ENCODE measurements at places on chromosomes 6 and 20.

GRCh38 chr6:98636941-98637340 lies 197.4 kb upstream of the POU3F2 start:
- no peak for DNase-seq

- DNase-seq: no peak
Observed at GRCh38 chr20:31630187-31630790, 7.4 kb upstream of the COX4I2 start.

GRCh38 chr6:153613719-153614455 lies 425.2 kb upstream of the OPRM1 start:
- DNase-seq: no peak

DNA sequence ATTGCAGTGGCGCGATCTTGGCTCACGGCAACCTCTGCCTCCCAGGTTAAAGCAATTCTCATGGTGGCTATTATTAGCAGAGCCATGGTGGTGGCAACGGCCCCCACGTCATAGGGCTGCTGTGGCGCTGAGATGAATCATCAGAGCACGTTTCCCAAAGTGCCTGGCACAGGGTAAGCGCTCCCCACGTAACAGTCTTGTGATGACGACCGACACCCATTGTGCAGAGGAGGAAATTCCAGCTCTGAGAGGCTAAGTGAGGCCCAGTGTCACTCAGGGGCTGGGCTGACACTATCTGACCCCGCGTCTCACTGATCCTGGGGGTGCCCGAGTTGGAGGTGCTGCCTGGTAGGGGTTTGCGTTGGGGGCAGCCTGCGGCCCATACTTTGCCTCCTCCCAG lies 16.2 kb downstream of the SUN5 start:
- no peak for DNase-seq

- DNase-seq: no peak
Observed at GRCh38 chr6:168384045-168385036, 56.6 kb upstream of the SMOC2 start.

DNA sequence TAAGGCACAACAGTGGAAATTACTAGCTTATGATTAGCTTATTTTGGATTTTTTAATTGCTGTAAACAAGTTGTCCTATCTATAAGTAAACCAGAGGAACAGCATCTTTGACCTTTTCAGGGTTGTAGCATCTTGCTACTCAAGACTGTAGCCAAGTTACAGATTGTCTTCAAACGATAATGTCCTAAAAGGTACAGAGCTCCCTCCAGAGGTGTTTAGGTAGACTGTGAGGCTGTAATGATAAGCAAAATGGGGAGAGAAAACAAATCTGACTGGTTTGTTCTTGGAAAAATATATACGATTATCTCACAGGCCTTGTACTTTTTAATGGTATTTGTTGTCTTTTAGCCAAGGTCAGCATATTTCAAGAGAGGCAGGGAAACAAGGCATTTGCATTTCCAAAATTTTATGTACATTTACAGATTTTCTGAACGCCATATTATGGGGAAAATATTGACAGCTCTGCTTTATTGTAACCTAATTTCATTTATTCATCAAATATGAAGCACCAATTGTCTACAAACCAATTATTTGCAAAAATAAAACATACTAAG lies 273.4 kb downstream of the MEI4 start:
- no peak for DNase-seq

DNA sequence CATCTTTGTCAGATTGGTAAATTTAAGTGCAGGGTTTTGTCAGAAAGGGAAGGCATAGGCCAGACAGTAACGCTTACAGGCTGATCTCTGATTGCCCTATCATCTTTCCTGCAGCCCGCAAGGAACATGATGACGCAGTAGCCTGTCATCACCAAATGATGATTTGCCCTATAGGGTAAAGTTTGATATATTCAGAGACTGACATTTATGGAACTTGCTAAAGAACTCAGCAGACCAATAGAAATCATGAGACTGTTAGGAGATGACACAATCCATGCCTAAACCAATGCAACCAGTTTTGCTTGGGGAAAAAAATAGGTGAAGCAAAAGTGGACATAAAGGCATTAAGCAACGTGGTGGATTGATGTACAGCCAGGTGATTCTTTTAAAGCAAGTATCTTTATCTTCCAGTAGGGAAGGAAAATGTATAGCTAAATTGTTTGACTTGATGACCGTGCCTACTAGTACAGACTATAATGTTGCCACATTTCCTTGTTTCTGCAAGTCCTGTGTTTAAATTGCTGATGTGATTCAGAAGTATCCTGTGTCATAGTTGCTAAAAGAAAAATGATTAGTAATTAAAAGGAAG lies 2.4 kb downstream of the NUS1 start:
- DNase-seq: no peak

DNA sequence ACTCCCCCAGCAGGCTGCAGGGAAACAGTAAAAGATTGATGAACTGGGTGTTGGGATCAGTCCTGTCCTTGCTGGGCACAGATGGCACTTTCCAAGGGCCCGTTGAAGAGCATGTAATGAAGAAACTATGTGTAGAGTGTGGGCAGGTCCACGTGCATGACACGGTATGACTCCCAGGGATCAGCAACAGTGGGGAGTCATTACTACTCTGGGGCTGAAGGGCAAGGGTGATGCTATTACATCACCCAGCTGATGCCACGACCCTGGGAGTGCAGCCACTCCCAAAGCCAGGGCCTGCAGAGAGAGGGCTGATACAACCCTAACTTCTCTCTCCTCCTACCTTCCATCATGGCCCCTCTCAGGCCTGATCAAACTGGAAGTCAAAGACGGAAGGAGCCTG lies 20.1 kb downstream of the KCNK17 start:
- DNase-seq: no peak

DNA sequence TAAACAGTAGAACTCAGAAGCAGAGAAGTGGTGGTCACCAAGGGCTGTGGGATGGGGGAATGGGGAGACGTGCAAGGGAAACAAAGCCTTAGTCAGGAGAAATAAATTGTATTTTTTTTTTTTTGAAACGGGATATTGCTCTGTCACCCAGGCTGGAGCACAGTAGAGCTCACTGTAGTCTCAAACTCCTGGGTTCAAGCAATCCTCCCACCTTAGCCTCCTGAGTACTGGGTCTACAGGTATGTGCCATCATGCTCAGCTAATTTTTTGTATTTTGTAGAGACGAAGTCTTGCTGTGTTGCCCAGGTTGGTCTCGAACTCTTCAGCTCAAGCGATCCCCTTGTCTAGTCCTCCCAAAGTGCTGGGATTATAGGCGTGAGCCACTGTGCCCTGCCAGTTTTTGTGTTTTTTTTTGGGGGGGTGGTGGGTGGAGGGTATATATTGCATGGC lies 3.4 kb downstream of the HSPA1B start:
- no peak for DNase-seq

GRCh38 chr20:61762886-61763739 lies 302.6 kb downstream of the TAF4 start:
- DNase-seq: no peak

DNA sequence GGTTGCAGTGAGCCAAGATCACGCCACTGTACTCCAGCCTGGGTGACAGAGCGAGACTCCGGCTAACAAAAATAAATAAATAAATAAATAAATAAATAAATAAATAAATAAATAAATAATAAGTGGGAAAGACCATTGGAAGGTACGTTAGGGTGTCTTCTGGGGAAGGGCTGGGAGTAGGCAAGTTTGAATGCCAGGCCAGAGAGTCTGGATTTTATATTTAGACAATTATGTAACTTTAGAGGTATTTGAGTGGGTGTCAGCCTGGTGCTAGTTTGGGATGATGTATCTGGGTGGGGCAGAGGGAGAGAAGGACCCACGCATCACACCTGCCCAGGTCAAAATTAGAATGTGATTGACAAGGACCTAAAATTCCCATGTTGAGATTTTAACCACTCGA lies 108.5 kb upstream of the PRND start:
- no peak for DNase-seq

- DNase-seq: peak; percentile 38
Observed at GRCh38 chr6:34810936-34811632, 19.2 kb downstream of the BLTP3A start.

GRCh38 chr6:11425431-11425871 lies 112.1 kb upstream of the TMEM170B start:
- no peak for DNase-seq

DNA sequence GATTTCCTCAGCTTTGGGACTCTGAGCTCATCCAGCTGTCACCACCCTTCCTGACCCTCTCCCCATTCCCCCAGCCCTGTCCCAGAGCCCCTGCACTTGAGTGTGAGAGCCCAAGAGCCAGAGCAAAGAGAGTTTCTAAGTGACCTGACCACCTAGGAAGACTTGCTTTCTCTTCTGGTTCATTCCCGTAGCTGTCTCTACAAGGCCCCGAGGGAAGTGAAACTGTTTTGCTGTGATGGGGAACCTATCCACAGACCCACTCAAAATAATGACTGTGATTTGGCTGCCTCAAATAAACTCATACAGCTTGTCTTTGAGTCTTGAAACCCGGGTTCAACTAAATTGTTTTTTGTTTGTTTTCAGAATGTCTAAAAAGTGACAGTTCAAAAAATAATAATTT lies 74.6 kb upstream of the XRN2 start:
- DNase-seq: peak; percentile 61

GRCh38 chr6:123127807-123128206 lies 131.8 kb downstream of the CLVS2 start:
- no peak for DNase-seq

GRCh38 chr6:138258197-138258596 lies 39.9 kb upstream of the PBOV1 start:
- no peak for DNase-seq

GRCh38 chr6:105835373-105835772 lies 250.8 kb upstream of the PRDM1 start:
- no peak for DNase-seq

GRCh38 chr20:50798650-50799049 lies 3.8 kb downstream of the BCAS4 start:
- no peak for DNase-seq

GRCh38 chr6:163250116-163250515 lies 164.4 kb upstream of the QKI start:
- no peak for DNase-seq

Data from GM10248 (cell line).